T1000 (cell line): ENCODE measurements at places on chromosomes 7 and 10.

GRCh38 chr10:125153703-125154490 lies 6.5 kb downstream of the CTBP2 start:
- no peak for DNase-seq

- no peak for DNase-seq
Measured at GRCh38 chr10:117086546-117086945, 51.5 kb downstream of the VAX1 start.

- DNase-seq = no peak
Measured at GRCh38 chr10:125502276-125502675, 180.7 kb downstream of the TEX36 start.

DNA sequence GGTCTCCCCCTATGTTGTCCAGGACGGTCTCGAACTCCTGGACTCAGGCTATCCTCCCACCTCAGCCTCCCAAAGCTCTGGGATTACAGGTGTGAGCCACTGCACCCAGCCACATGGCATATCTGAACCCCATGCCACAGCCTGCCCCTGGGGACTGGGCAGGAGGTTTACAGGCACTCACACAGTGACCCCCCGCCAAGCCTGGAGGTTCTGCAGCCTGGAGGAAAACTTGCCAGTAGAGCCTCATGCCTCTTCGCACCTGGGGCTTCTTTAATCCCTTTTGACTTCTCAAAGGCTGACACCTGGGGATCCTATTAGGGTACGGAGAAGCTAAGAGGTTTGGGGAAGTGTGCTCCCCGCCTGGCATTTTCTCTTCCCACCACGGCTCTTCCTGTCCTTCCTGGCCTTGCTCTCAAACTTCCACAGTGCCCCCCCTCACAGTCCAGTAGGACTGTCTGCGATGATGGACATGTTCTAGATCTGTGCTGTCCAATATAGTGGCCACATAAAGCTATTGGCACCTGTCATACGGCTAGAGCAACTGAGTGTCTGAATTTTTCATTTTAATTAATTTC lies 11.4 kb upstream of the KCP start:
- no peak for DNase-seq

GRCh38 chr7:116526897-116527296 lies 2.1 kb downstream of the CAV1 start:
- no peak for DNase-seq

- DNase-seq = no peak
Measured at GRCh38 chr7:79212334-79212733, 241.1 kb downstream of the MAGI2 start.

DNA sequence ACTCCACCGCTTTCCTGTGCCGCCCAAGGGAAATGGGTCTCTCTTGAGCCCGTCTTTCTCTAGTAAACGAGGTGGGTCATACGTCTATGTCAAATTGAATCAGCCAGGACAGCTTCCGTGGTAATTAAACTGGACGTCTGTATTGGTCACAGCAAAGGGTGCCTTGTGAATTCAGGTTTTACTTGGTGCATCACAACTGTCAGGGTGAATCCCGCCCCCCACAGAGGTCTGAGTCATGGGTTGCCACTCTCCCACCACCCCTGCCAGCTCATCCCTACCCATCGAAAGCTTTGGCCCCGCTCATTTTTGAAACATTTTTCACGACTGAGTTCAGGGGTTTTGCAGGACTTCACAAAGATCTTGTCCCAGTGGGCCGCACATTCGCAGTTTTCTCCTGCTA lies 8.0 kb upstream of the SP8 start:
- no peak for DNase-seq

GRCh38 chr10:7872041-7872442 lies 53.7 kb downstream of the TAF3 start:
- DNase-seq = no peak

- DNase-seq = no peak
Measured at GRCh38 chr10:119378737-119379067, 163.8 kb downstream of the RGS10 start.

- no peak for DNase-seq
Measured at GRCh38 chr10:5723692-5724091, 39.1 kb downstream of the TASOR2 start.

DNA sequence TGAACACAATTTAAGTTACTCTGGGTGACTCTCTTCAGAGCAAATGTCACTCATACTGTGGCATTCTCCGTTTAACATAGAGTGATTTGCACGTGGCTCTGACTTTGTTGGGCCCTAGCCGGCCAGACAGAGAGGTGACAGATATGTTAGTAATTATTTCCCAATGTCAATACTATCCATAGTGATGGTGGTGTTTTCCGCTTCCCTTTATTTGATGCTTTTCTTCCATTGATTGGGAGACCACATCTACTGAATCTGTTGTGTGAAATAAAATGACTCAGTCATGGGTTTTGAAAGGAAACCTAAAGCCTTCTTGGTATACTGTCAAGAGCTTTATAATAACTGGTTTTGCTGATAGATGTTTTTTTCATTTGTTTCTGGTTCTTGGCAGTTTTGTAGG lies 7.4 kb downstream of the AVL9 start:
- DNase-seq = no peak

GRCh38 chr10:29925771-29926692 lies 133.4 kb downstream of the JCAD start:
- DNase-seq = no peak

DNA sequence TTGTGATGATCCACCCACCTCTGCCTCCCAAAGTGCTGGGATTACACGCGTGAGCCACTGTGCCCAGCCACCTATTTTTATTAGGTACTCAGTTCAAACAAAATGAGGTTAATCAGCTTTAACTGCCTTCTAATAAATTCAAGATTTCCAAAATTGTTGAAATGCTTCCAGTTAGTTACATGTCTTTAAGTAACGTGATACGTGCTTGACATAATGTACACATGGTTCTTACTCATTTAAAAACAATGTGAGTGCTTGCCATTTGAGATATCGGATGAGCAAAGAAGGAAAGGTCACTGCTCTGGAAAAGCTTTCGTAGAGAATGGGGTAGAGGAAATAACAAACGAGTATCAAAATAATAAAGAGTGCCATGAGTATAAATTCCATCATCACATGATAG lies 83.6 kb downstream of the KMT2E start:
- DNase-seq = no peak

DNA sequence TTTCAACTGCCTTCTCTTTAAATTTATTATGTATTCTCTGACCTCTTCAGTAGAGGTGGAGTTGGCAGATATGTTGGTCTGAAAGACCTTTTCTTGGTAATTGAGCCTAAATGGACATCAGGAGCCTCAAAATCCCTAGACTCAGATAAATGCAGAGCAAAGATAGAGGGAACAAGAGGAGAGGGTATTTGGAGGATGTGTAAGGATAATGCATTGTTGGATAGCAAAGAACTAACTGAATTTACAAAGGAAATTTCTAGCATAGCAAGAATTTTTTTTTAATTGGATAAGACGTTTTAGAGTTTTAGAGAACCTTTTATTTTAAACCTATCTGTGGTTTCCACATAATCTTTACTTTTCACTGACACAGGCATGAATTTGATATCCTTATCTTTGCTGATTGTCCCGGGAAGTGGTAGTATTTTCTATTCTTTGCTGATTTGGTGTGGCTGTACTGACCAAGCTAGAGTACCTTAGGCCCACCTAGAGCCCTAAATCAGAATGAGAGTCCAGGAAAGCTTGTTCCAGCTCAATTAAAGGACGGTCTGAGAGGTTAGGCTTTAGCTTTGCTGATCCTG lies 91.3 kb downstream of the NRF1 start:
- DNase-seq = no peak

GRCh38 chr10:115606741-115607140 lies 513.6 kb downstream of the ATRNL1 start:
- no peak for DNase-seq

DNA sequence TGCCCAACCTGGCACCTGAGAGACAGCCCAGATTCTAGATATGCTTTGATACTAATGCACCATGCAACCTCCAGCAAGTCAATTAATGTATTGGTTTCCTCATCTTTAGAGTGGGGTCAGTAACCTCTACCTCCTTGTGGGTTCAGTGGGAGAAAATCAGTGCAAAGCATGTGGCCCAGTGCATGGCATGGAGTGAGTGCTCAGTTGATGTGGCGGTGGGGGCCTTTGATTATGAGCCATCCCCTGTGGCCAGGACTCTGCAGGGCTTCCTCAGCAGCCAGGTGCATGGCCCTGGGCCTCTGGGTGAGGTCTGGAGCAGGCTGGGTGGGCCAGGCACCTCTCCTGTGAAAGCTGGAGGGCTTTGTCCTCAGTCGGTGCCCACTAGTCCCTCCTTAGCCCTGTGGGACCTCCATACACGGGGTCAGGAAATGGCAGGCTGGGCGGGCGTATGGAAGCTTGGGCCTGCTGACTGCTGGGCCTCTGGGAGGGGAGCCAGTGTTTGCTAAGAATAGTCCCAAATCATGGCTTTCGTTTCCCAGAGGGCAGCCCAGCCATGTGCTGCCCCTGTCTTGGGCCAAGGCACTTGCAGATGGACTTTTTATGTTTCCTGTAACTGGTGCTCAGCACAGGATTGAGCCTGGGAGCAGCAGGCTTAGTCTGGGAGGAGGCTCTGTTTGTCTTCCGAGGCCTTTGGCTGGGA lies 3.4 kb downstream of the PALD1 start:
- DNase-seq = no peak
